Right renal cortex interstitium (tissue), 3 donors: ENCODE measurements at places on chromosomes 1 and 21.

DNA sequence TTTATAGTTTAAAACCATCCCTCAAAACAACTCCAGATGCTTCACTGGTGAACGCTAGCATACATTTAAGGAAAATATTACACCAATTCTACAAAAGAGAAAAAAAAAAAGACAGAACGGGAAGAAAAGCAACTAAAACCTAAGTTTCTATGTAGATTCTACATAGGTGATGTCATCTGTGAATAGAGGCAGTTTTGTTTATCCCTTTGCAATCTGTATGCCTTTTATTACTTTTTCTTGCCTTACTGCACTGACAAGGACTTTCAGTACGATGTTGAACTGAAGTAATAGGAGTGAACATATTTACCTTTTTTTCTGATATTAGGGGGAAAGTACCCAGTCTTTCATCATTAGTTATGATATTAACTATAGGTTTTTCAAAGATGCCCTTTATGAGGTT is 101.7 kb upstream of the HAO2 start:
- DNase-seq = no peak

- DNase-seq = no peak
Measured at GRCh38 chr1:10625554-10625953, 150.8 kb downstream of the PEX14 start.

- no peak for DNase-seq
Measured at GRCh38 chr1:84842748-84843231, 50.2 kb downstream of the LPAR3 start.

- DNase-seq = no peak
Measured at GRCh38 chr1:166814611-166815010, 24.7 kb upstream of the POGK start.

GRCh38 chr1:219092206-219092605 is 81.5 kb upstream of the LYPLAL1 start:
- no peak for DNase-seq

- no peak for DNase-seq
Measured at GRCh38 chr1:179493323-179493722, 82.4 kb downstream of the NPHS2 start.

GRCh38 chr1:26689504-26689903 is 6.3 kb upstream of the ARID1A start:
- no peak for DNase-seq

DNA sequence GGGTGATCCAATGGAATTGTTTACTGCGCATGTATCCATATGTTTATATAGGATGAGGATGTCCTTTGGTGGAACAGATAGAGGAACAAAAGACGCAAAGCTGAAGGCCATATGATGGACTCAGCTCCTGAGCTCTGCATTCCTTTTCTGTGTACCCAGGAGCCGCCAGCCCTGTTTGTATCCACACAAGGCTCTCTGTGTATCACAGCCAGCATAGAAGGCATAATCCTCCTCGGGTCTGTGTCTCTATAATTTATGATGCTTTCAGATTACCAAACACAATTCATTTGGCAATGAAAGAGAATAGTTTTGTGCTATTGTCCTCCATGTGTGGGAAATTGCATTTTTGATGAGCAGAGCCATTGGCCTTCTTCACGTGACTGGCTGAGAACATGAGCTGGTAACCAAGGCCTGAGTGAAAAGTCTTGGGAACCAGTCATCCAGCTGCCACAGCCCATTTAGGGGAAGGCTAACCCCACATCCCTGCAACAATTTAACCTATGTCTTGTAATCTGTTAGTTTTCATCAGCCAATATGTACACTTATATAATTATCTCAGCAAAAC is 119.2 kb downstream of the PBX1 start:
- DNase-seq = no peak

GRCh38 chr1:206668874-206669410 is 15.8 kb upstream of the MAPKAPK2 start:
- DNase-seq = no peak

DNA sequence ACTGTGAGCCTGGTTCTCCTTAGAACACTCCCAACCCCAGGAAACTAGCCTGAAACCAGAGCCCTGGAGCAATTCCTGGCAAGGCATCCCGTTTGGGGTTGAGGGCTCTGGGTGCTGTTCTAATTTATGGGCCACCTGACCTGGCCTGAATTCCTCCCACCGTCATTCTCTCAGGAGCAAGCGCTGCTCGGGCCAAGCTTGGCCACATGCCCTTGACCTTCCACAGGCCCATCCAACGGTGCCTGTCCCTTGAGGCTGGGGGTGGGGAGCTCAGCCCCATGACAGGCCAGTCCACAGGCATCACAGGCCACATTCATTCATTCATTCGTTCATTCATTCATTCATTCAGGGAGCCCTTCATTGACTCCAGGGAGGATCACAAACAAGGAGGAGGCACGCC is 5.3 kb downstream of the PADI2 start:
- DNase-seq = no peak

DNA sequence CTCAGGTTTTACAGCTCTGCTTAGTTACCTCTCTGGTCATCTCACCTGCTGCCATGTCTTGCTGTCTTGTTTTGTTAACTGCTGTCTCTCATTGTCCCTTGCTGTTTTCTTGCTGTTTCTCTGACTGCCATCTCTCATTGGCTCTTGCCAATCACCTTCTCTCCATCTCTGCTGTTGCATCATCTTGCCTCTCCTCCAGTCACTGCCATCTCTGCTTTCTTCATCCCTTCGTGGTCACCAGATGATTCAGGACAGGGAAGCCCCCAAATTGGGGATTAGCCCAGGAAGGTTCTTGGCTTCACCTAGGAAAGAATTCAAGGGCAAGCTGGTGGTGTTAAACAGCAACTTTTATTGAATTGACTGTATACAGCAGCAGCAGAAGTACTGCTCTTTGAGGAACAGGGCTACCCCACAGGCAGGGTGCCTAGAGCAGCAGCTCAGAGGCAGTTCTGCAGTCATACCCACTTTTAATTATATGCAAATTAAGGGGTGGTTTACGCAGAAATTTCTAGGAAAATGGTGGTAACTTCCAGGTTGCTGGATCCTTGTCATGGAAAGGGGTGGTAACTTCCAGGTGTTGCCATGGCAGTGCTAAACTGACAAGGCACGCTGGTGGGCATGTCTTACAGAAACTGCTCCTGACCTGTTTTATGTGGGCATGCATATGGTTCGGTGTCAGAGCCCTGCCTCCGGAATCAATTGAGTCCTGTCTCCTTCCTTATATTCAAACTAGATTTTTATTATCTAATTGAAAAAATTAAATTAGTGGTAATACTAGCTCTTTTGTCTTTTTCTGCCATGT is 33.4 kb downstream of the SUCO start:
- DNase-seq = no peak

- DNase-seq = no peak
Measured at GRCh38 chr1:91821126-91821868, 64.7 kb downstream of the TGFBR3 start.

DNA sequence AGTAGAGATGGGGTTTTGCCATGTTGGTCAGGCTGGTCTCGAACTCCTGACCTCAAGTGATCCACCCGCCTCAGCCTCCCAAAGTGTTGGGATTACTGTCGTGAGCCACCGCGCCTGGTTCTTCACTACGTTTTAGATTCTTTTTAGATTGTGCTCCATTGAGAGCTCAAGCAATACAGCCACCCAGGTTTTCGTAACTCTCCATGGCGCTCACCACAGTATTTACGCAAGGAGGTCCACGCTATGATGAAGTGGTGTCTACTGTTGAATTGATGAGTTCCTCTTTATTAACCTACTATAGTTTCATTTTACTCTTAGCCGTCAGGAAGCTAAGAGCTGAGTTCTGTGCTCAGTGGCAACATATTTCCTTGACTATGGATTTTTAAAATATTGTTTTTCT is 1.8 kb upstream of the KIF1B start:
- DNase-seq = no peak

DNA sequence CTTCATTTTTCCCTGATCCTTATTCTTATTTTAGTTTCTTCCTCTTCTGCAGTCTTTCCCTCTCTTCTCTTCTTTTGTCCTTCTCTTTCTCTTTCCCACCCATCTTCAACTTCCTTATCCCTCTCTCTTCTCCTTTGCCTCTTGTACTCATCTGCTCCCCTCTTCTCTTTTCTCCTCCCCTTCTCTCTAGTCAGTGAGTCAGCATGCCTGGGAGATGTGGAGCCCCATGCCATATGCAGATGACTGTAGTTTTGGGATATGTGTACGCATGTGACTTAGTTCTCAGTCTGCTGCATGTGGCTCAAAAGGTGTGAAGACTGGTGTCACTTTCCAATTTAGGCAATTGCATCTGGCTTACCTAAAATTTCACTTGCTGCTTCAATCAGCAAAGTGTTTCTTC is 10.4 kb downstream of the DNAJC6 start:
- DNase-seq = no peak

DNA sequence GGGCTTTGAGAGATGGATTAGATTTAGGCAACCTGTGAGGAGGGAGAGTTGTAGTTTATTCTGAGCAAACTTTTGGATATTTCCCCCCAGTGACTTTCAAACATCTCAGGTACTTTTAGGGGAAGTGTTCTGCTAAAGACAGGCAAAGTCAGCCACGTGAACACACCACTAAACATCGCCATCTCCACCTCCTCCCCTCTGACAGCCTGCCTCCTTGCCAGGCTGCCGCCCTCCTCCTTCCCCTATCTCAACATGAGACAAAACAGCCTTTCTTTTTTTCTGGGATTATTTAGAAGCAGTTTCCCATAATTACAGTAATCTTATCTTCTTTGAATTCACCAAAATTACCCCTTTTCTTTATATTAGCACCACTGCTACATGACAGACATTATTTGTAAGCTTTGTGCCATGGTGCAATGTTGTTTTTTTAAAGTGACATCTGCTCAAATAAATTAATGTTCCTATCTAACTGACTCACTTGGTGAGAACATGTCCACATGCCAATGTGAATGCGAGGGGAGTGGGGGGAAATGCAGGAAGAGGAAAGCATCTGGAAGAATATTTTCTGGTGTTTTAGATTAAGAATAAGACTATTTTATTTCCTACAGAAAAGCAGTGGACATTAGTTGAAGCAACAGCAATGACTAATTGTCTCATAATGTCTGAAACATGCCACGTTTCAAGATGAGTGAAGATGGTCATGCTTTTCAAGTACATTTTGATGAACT is 147.8 kb upstream of the ATP1B1 start:
- DNase-seq = no peak
